ENCODE measurements at places on chromosomes 6 and 20.

DNA sequence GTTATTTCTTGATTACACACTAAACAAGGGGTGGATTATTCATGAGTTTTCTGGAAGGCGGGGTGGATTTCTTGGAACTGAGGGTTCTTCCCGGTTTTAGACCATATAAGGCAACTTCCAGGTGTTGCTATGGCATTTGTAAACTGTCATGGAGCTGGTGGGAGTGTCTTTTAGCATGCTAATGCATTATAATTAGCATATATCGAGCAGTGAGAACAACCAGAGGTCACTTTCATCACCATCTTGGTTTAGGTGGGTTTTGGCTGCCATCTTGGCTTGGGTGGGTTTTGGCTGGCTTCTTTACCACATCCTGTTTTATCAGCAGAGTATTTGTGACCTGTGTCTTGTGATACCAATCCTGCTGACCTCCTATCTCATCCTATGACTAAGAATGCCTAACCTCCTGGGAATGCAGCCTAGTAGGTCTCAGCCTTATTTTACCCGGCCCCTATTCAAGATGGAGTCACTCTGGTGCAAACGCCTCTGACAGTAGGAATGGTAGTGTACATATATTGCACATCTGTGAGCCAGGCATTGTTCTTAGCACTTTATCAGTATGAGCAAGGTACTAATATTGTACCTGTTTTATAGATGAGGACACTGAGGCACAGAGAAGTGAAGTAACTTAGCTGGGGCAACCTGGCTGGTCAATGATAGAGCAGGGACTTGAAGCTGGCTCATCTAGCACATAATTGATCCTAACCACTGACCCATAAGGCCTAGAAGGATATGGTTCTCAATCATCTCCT, 203.7 kb downstream of the NFATC2 start:
- no peak for DNase-seq

GRCh38 chr20:44886828-44887227, 1.3 kb downstream of the YWHAB start:
- no peak for DNase-seq

- no peak for DNase-seq
These were observed 24.4 kb downstream of the MARCKS start for GRCh38 chr6:113881478-113881980.

DNA sequence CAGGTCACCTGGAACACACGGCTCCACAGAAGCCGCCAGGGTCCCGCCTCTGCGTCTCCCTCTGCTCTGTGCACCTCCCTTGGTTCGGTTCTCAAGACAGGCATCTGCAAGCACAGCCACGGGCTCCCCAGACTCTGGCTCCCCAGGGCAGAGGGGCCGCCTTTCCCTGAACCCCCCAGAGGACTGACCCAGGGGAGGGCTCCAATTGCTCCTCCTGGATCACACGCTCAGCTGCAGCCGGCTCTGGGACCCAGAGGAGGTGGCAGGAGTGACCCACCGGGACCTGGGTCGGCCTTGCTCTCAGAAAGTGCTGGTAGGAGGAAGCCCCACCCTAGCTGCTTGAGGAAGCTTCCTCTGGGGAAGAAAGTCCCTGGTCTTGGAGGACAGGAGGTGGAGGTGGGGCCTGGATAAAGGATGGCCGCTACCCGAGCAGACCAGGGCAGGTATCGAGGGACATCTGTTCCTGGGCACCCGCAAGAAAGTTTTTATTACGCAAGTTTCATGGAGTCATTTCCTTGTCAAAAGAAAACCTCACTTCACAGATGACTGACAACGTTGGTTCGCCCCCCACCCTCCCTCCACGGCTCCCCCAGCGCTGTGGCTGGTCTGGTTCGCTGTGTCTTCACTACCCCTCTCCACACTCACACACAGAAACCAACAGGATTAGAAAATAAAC, 103.9 kb upstream of the AFDN start:
- no peak for DNase-seq

DNA sequence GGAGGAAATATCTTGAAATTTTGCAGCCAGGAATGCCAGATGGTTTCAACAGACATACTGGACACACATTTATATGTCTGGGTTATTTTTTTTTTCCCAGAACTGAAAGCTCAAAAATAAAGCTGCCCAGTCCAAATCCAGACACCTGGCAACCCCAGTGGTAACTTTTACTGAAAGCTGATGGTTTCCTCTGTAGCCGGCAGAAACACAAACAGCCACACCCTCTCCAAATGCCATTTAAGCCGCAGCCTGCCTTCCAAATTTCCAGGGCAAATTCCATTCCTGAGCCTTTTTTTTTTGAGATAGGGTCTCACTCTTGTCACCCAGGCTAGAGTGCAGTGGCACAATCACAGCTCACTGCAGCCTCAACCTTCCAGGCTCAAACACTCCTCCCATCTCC, 6.5 kb upstream of the PREX1 start:
- no peak for DNase-seq

DNA sequence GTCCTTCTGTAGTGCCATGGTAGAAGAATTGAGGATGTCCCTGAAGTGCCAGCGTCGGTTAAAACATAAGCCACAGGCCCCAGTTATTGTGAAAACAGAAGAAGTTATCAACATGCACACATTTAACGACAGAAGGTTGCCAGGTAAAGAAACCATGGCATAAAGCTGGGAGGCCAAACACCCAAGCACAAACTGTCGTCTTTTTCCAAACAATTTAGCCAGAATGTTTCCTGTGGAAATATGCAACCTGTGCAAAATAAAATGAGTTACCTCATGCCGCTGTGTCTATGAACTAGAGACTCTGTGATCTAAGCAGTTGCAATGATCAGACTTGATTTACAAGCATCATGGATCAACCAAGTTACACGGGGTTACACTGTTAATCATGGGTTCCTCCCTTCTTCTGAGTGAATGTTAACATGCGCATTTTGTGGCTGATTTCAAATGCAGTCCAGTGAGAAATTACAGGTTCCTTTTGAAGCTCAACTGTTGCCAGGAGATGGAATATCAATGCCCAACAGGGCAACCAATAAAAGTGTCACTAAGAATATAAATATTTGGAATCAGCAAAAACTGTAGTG, 674.9 kb downstream of the GRIK2 start:
- no peak for DNase-seq

Data from activated CD8-positive, alpha-beta memory T cell treated with anti-CD3 and anti-CD28 coated beads for 1 hour (primary cell).